ENCODE measurements at places on chromosomes 11 and 22.

DNA sequence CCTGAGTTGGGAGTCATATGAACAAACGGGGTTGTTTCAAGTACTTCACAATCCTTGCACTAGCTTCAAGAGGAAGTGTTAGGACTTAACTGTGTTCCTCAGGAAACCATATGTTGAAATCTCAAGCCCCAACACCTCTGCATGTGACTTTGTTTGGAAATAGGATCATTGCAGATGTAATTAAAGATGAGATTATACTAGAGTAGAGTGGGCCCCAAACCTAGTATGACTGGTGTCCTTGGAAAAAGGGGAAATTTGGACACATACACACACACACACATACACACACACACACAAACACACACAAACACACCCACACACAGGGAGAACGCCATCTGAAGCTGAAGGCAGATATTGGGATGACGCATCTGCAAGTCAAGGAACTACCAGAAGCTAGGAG lies 6.4 kb upstream of the CEP295 start:
- no peak for DNase-seq

DNA sequence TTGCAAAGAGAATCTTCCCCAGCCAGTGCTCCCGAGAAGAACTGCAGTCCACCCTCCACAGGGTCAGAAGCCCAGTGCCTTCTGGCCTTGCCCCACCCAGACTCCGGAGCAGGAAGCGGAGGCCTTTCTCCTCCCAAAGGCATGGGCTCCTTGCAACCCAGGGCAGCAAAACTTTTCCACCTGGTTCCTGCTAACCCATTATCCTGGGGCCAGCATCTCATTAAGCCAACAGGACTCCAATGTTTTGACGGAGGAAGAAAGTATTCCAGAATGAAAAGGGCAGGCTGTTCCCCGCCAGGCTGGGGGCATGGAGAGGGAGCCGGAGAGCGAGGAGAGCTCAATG lies 88.1 kb downstream of the RTL6 start:
- no peak for DNase-seq

- DNase-seq = no peak
These were observed 18.4 kb downstream of the SELENOO start for GRCh38 chr22:50218996-50219727.

- no peak for DNase-seq
These were observed 15.6 kb downstream of the ZBED4 start for GRCh38 chr22:49869086-49869830.

- no peak for DNase-seq
These were observed 16.6 kb downstream of the ASCC2 start for GRCh38 chr22:29821291-29822016.
